ENCODE measurements at places on chromosomes 6 and 20.
A peak's percentile ranks its signal among the peaks of the same experiment; 100 is the strongest.

GRCh38 chr20:62997417-62998035, 9.2 kb downstream of the BHLHE23 start:
- DNase-seq = no peak

GRCh38 chr6:93972791-93973190, 553.4 kb upstream of the EPHA7 start:
- no peak for DNase-seq

DNA sequence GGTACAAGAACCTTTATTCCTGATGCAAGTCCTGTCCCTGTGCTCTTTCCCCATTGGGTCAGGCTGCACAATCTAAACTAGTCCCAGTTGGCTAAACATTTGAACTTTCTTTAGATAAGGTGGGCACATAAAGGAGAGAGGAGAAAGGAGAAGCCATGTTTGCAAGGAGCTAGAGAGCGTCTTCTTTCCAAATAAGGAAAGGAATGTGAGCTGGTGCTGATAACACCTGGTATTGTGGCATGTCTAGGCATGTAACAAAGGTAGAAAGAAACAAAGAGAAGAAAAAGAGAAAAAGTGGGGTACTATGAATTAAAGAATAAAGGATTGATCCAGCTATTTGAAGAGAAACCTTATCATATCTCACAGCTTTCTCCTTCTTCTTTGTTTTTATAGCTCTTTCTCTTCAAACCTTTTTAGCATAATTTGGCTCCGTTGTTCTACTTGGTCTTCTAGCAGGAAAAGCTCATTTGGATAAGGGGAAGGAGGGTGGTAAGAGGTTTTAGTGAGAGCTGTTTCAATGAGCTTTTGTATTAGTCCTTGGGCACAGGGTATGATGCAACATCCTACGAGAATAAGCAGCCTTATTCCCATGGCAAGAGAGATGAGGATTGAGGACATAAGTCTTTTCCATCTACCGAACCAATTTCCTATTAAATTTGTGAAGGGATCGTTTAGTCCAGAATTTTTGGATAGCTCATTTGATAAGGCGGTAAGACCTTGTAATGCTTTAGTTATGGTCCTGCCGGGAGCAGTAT, 415.5 kb upstream of the MAN1A1 start:
- DNase-seq = no peak

- no peak for DNase-seq
Measured at GRCh38 chr6:14265049-14266021, 147.8 kb downstream of the CD83 start.

- DNase-seq = no peak
Measured at GRCh38 chr20:62025832-62026563, 39.7 kb downstream of the TAF4 start.

DNA sequence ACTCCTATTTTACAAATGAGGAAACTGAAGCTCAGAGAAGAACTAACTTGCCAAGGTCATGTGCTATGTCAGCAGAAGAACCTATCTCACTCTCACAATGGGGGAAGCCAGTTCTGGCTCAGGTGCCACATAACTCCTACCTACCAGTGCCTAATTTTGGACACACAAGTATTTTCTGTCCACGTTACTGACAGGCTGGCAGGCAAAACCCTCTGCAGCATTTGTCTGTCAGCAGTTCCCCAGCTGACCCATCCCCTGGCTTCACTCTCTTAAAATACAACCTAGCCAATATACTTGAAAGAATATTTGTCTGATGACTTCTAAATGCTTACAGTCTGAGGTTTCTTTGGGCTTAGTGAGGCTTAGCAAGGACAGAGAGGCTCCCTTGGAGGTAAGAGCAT, 15.5 kb downstream of the GSS start:
- DNase-seq = no peak

DNA sequence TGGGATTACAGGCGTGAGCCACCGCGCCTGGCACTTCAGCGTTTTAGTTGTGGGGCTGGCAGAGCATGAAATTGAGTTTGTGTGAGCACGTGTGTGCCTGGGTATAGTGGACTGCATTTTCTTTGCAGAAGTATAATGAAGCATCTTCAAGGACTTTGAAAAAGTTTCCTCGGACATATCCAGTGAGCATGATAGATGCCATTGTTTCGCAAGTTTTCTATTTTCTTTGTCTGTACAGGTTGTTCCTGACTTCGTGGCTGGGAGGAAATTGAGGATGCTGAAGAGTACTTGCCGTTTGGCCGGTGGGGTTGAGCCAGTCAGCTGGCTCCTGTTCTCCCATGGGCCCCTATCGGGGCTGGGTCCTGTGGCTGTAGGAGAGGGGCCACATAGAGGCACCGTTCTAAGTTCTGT, 55.9 kb downstream of the RREB1 start:
- DNase-seq = no peak

DNA sequence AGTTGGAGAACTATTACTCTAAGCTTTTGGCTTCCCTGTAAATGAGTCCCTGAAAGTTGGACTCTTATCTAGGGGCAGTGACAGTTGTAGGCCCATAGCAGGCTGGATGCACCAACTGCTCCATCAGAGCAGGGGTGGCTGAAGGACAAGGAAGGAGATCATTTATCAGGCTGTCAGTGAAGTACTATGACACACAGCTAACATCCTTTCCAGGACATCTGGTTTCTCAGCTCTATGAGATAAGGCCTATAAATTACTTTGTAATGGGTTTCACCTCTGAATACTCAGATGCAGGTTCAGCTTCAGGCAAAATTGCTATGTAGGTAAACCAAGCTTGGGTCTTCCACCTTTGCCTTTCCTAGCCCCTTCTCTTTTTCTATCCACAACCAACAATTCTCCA, 468.5 kb downstream of the KIF16B start:
- DNase-seq = no peak

DNA sequence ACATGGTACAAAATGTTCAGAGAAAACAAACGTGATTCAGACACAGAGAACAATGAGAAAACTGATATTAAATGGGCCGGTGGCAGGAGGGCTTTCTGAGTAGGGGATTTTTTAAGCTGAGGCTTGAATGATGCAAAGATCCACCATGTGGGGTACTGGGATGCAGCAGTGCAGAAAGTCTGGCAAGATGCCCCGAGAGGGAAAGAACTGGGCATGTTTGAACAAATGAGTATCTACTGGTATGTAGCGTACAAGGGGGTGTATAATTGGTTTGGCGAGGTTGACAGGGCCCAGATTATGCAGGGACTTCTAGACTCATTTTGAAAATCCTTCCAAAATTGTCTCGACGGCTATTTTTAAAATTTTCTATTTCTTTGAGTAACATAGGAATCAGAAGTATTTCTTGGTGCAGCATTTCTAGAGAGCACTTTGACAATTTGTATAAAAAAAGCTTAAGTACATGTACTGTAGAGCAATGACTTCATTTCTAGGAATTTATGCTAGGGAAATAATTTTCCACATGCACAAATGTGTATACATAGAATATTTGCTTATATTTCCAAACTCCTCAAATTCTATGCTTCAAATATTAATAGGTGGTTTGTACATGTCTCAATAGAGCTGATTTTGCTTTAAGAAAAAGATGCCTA, 119.6 kb upstream of the DOK5 start:
- no peak for DNase-seq

- no peak for DNase-seq
Measured at GRCh38 chr20:36307412-36308325, 1.5 kb downstream of the DLGAP4 start.

- DNase-seq = no peak
Measured at GRCh38 chr20:4766631-4767030, 44.9 kb downstream of the PRND start.

DNA sequence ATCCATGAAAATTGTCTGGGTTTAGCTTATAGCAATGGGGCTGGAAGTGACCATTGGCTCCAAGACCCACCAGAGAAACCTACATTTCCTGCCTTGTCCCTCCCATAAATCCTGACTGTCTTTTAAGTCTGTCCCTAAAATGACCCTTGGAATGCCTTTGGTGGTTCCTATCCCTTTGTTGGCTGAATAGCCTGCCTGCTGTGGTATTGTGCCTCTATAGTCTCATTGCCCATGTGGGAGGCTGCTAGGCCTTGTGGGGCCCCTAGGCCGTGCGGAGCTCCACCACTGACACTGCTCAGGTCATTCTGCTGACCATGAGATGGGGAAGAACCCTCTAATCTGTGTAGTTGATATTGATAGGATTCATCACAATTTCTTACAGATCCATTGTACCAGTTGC, 43.3 kb downstream of the SCP2D1 start:
- DNase-seq = no peak

DNA sequence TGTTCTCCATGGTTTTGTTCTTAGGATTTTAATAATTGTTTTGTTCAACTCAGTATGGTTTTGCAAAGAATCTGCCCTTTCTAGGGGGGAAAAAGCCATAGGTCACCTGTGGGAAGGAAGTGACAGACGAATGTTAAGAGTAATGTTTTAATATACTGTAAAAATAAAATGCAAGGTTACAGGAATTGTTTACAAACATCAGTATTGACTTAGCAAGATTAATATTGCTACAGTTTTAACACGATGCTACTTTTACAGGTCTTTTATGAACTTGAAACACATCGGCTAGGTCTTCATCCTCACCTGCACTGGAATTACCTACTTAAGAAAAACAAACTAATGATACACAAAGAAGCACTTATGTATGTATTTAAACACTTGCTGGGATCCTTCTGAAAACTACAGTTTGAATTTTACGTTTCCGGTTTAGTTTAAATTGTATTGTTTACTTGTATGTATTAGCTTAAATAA, 1.7 kb upstream of the NKX2-4 start:
- no peak for DNase-seq

DNA sequence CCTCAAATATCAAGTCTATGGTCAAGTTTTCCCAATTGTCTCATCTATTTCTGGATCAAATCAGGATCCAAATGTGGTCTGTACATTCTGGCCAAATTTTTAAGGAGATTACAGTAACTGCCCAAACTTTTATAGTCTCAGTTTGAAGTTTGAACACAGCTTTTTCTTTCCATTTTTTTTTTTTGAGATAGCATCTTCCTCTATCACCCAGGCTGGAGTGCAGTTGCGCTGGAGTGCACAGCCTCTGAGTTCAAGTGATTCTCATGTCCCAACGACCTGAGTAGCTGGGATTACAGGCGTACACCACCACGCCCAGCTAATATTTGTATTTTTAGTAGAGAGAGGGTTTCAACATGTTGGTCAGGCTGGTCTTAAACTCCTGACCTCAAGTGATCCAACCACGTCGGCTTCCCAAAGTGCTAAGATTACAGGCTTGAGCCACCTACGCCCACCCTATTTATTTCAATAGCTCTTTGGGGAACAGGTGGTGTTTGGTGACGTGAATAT, 84.9 kb upstream of the CARMIL1 start:
- no peak for DNase-seq

GRCh38 chr6:159151266-159151855, 17.8 kb upstream of the FNDC1 start:
- no peak for DNase-seq

DNA sequence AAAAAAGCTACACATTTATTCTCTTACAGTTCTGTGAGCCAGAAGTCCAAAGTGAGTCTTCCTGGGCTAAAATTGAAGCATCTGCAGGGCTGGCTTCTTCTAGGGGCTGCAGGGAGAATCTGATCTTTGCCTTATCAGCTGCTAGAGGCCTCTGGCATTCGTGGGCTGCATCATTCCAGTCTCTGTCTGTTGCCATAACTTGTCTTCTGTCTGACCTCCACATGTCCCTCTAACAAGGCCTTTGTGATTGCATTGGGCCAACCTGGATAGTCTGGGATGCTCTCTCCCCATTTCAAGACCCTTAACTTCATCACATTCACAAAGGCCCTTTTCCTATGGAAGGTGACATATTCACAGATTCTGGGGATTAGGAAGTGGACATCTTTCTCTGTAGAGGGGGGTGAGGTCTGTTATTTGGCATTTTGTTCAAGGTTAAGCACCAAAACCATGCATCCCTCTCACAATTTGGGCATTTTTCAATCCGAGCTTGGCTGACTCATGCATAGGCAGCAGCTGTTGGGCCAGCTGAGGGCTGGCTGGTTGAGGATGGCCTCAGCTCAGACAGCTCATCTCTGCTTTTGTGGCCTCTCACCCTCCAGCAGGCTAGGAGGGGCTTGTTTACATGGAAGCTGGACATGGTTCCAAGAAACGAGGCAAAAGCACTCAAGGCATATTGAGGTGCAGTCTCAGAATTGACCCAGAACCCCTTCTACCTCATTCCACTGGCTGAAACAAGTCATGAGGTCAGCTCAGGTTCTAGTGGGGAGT, 116.1 kb upstream of the NXT1 start:
- DNase-seq = no peak

DNA sequence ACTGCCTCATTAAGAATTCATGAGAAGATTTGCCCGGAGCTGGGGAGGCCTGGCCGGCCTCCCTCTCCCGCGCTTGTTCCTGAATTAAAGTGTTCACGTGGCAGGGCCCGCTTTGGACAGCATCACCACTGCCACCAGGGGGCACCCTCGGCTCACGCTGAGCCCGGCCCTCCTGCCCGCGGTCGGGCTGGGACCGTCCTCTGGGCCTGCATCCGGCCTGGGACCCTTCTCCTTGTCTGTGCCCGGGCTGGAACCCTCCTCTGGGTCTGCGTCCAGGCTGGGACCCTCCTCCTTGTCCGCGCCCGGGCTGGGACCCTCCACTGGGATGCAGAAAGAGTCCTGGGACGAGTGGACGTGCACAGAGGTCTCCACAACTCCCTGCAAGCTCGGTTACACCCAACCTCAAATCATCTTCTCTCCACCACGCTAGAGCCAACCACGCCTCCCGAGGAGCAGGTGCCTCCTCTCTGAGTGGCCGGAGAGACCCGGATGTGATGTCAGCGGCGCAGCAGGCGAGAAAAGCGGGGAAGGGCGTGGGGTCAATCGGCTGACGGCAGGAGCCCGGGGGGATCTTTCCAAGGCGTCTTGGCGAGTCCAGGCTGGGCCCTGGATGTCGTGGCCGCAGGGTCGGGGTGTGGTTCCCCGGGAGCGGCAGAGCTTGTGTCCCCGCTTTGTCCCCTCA, 50.9 kb upstream of the DACT2 start:
- peak; percentile 25 for DNase-seq
